ENCODE measurements at places on chromosomes 11 and 22.

DNA sequence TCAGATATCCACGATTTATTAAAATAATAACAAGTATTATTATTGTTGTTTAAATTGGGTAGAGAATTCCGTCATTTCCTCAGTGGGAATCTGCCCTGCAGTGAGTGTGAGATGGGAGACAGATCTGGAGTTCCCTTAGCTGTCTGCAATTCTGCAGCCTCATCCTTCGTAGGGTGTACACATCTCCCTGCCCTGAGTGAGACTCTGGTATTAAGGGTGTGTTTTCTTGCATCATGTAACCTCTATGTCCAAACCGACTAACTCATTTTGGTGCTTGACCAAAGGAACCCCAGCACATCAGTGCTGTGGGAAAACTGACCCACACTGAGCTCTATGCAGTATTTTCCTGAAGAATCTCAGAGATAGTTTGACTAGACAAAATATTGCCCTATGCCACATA, 157.6 kb downstream of the LDLRAD3 start:
- no peak for DNase-seq

- no peak for DNase-seq
These were observed 54.6 kb downstream of the PRCP start for GRCh38 chr11:82845356-82846353.

- peak; percentile 6 for DNase-seq
These were observed 50.3 kb downstream of the CDKN1C start for GRCh38 chr11:2835296-2835695.

- DNase-seq = no peak
These were observed 22.6 kb downstream of the ACO2 start for GRCh38 chr22:41491374-41492100.

GRCh38 chr11:125148743-125149142, 15.8 kb upstream of the PKNOX2 start:
- DNase-seq = no peak

DNA sequence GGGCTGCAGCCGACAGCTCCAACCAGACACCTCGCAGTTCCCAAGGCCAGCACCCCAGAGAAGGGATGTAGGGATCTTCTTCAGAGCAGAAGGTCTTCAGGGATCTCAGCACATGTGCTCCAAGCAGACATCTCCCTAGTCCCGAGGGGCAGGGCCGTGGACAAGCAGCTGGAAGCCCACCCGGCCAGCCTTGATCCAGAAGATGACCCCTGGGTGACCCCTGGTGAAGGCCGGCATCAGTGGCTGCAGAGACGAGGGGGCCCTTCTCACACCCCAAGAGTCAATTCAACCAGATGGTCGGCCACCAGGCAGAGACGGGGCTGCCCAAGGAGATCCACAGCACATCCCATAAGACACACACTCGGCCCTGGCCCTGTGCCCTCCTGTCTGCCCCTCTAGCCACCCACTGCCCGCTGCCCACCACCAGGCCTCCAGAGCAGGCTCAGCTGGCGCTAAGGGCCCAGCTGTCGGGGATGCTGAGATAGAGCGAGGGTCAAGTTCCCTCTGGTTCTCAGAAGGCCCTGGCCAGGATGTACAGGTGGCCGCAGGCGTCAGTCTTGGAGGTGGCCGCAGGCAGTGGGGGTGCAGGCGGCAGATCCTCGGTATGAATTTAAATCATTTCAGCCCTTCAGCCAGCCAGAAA, 168.3 kb downstream of the BRD1 start:
- DNase-seq = no peak

DNA sequence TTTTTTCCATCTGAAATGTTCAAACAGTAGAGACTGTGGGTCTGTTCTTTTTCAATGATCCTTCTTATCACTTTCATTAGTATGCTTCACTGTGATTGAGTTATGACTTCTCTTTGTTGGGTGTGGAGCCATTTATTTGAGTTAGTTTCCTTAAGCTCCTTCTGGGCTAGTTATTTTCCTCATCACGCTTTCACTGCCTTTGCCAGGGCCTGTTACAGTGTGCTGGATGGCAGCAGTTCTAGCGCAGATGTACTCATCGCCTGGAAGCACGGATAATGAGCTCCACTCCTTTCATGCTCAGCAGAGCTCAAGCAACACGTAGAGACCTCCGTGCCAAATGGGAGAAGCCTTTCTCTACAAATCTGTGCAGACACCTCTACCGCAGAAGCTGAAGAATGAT, 7.0 kb upstream of the ARHGAP42 start:
- no peak for DNase-seq

GRCh38 chr22:19431649-19432132, at the start of gene HIRA:
Gene HIRA (minus strand): TSS chr22:19431733. CDS start chr22:19431476, 257 bp downstream.
- DNase-seq = peak; percentile 69

GRCh38 chr11:74449369-74449931, 17.9 kb downstream of the KCNE3 start:
- peak; percentile 89 for DNase-seq

DNA sequence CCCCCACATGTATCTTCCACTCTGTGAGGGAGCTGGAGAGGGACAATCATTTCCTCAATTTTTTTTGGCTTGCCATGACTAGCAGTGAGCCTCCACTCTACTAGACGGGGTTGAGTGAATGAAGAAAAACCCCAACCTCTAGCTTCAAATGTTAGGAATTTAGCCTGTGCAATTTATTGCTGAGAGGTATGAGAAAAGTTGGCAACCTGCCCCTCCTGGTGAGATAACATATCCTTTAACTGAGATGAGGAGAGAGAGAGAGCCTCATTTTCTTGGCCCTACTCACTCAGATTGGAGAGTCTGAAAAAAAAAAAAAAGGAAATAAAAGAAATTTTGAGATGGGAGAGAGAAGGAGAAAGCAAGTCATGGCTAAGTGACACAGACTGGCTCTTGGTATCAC, 218.2 kb upstream of the CARD18 start:
- no peak for DNase-seq

DNA sequence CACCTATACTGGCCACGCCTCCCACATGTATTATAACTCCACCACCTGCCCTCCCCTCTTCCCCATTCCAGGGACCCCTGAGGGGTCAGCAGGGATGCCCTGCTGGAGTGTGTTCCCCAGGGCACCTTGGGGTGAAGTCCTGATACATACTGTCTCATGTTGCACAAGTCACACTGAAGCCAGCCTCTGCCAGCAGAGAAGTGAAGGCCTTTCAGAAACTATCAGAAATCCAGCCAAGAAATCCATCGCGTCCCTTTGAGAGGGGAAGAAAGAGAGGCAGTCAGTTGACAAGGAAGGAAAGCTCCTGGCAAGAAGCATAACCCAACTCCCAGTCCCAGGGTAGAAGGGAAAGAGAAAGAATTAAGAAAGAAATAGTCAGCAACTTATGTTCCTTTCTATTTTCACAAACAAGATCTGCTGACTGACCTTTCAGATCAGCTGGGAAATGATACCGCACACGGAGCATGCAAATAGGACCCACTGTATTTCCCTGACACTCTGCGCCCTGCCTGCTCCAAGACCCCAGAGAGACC, 45.2 kb downstream of the SC5D start:
- no peak for DNase-seq

DNA sequence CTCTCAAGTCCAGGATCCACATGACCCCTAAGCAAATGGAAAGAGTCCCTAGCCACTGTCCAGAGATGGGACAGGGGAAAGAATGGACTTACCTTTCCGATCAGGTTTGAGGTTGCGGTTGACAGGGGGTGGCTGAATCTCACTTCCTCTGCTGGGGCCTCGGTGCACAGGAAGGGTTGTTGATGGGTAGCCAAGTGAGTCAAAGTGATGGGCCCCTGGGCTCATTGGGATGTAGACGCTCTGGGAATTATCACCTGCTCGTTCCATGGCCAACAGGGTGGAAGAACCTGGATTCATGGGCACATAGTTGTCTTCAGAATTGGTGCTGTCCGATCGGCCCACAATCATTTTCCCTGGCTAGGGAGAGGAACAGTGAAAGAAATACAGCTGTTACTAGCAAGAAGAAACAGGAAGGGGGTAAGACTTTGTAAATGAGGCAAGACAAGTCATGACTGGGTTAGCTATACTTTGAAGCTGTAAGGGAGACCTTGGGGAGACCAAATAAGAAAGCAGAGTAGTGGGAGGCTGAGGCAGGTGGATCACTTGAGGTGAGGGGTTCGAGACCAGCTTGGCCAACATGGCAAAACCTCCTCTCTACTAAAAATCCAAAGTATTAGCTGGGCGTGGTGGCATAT, 34.7 kb downstream of the USP35 start:
- DNase-seq = no peak

GRCh38 chr11:116078101-116078591, 573.9 kb upstream of the CADM1 start:
- no peak for DNase-seq

GRCh38 chr22:31940506-31940905, 3.8 kb upstream of the YWHAH start:
- no peak for DNase-seq

GRCh38 chr11:108432783-108433182, 34.5 kb downstream of the C11orf65 start:
- DNase-seq = peak; percentile 15

GRCh38 chr22:36204001-36204631, 2.5 kb upstream of the APOL4 start:
- no peak for DNase-seq

GRCh38 chr11:67300256-67300755, 3.0 kb upstream of the SSH3 start:
- no peak for DNase-seq

GRCh38 chr22:17990942-17991341, 33.4 kb downstream of the MICAL3 start:
- no peak for DNase-seq

- DNase-seq = no peak
These were observed 776 bp downstream of the DGCR6 start for GRCh38 chr22:18906896-18907295.

- DNase-seq = no peak
These were observed 68.3 kb upstream of the SLN start for GRCh38 chr11:107780136-107780535.

DNA sequence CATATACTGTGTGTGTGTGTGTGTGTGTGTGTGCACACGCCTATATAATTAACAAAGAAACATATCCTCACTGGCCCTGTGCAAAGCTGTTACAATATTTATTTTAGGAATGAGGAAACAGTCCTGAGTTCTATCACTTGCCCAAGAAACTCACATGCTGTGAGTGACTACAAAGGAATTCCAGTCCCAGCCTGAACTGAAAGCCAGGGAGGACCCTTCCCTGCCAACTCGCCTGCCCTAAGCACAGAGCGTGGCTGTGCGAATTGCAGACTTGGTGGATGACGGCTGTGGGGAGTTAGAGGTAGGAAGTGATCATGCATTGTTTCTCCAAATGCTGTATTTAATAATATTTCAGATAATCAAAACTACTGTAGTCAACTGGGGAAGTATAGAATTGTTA, 26.4 kb upstream of the CD5 start:
- peak; percentile 3 for DNase-seq

GRCh38 chr22:29674121-29674520, 45.7 kb upstream of the CABP7 start:
- no peak for DNase-seq

- no peak for DNase-seq
These were observed 87.2 kb upstream of the PITPNB start for GRCh38 chr22:28006271-28006670.

DNA sequence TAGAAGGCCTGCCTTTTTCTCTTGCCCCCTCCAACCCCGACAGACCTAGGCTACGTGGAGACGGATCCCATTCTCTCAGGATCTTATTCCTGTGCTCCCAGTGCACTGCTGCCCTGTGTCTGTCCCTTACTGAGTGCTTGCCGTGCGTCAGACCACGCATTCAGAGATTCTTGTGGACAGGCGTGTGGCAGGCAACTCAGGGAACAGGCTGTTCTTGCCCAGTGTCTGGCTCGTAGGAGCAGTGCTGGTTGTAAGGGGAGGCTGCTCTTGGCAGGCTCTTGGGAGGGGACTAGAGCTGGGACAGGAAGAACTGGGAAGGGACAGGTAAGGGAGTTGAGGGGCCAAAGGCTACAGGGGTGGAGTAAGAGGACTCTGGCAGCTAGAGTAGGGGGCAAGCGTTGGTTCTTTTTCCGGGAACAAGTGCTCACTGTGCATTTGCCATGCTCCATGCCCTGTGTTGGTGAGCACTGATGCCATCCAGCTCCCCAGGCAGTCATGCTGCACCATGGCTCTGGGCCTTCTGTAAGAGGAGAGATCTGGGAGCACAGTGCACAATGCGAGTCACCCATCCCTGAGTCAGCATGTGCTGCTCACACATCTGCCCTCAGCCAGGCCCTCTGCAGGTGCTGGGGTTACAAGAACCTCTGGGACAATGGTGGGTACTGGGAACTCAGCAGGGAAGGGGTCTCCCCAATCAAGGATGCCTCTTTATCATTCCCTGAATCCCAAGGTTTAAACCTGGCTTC, 119.1 kb downstream of the TBC1D22A start:
- peak; percentile 67 for DNase-seq

DNA sequence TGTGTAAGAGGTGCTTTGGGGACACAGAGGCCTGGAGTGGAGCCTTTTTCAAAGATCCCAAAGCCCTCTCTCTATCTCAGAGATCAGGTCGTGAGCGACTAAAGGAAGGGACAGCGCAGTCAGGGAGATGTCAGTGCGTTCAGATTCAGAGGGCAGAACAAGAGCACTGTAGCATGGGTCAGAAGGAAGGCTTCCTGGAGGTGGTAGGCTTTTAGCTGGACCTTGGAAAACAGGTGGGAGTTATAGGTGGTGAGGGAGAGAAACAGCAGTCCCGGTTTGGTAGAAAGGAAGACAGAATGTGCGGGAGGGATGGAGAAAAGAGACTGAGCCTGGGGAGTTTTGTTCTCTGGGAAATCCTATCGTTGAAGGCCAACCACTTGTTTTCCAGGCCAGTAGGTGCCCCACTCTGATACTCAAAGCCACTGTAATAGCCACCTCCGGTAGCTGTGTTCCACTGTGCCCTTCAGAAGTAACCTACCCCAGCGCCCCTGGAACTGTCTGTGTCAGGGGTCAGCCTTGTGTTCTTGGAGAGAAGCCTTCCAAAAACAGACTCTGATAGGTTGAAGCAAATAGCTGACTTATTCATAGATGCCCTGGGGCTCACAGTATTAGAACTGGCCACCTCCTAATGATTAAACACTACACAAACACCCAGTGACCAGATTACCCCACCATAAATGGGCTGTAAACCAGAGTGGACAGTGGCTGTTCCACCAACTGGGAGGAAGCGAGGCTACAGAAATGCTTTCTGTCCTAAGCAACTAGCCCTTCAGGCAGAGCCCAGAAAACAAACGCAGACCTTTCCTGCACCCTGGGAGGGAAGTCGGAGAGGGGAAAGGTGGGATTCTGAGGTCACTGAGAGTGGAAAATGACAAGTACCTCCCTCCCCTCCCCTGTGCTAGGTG, 157.7 kb downstream of the DBX1 start:
- no peak for DNase-seq

All from fibroblast of mammary gland (primary cell).